Caco-2 (cell line): ENCODE measurements at places on chromosomes 4 and X. TPM values are rescaled to one million over a fixed set of nuclear protein-coding genes. Genes with fewer than 3 reads are reported as not detected.

- H3K27me3 ChIP-seq, result no peaks in the 10 kb centered on the region
- no peaks in the 10 kb centered on the region for H3K4me1 ChIP-seq
- peak within 1 kb of the TSS; percentile 72 for H3K27ac ChIP-seq
- DNase-seq, result peak; percentile 92
- no peaks in the 10 kb centered on the region for H3K36me3 ChIP-seq
Measured at GRCh38 chrX:107627838-107628661, at the start of gene PRPS1. Gene PRPS1, plus strand, starts transcription at chrX:107628510. Its CDS starts 119 bp downstream, at chrX:107628629.

Gene CT45A2
- not detected in 2 replicates for total RNA-seq

GRCh38 chr4:34158878-34159277 lies 2085.4 kb downstream of the ARAP2 start:
- no peaks in the 10 kb centered on the region for H3K4me1 ChIP-seq
- H3K27me3 ChIP-seq, result no peaks in the 10 kb centered on the region
- H3K36me3 ChIP-seq, result no peaks in the 10 kb centered on the region
- no peak overlapping the region for H3K27ac ChIP-seq

DNA sequence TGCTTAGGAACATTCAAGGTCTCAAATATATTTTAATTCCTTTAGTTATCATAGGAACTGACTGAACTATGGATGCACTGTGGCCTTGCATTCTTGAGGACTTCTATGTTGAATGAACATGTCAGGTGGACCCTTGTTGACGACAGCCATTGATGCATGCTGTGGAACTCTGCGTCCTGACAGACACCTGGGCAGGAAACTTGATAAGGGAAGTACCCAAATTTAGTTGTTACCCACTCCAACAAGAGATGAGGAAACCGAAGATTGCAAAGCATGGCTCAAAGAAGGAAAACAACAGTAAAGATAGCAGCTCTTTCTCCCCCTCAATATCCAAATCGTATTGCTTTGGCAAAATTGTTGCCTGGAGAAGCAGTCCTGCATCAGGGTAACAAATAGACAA lies 540.0 kb upstream of the NR3C2 start:
- no peaks in the 10 kb centered on the region for H3K27me3 ChIP-seq
- no peak overlapping the region for H3K27ac ChIP-seq
- H3K4me1 ChIP-seq, result no peaks in the 10 kb centered on the region
- no peak overlapping the region for H3K4me3 ChIP-seq

Gene TMEM31
- total RNA-seq, result not detected in 2 replicates

GRCh38 chr4:177532358-177532757 lies 90.1 kb upstream of the AGA start:
- no peak for DNase-seq
- H3K4me3 ChIP-seq, result no peak overlapping the region
- H3K27ac ChIP-seq, result no peak overlapping the region
- H3K36me3 ChIP-seq, result no peaks in the 10 kb centered on the region
- H3K4me1 ChIP-seq, result no peaks in the 10 kb centered on the region
- H3K27me3 ChIP-seq, result no peaks in the 10 kb centered on the region

GRCh38 chrX:14916017-14916674 lies 42.9 kb downstream of the MOSPD2 start:
- H3K27ac ChIP-seq, result no peak overlapping the region
- no peak overlapping the region for H3K4me3 ChIP-seq
- no peaks in the 10 kb centered on the region; the same call in 1 of the 2 replicates for H3K36me3 ChIP-seq
- no peak for DNase-seq
- H3K27me3 ChIP-seq, result no peaks in the 10 kb centered on the region
- no peaks in the 10 kb centered on the region for H3K4me1 ChIP-seq

Gene MND1
- total RNA-seq, result 19.8 and 21.8 TPM in 2 replicates

GRCh38 chrX:23936180-23936579 lies 28.4 kb downstream of the CXorf58 start:
- H3K4me1 ChIP-seq, result peaks cover 9% of the 10 kb centered on the region
- no peak overlapping the region for H3K4me3 ChIP-seq
- H3K36me3 ChIP-seq, result no peaks in the 10 kb centered on the region
- no peaks in the 10 kb centered on the region for H3K27me3 ChIP-seq
- no peak for DNase-seq
- H3K27ac ChIP-seq, result no peak overlapping the region

GRCh38 chr4:174284487-174284886 lies 776 bp downstream of the CEP44 start:
- DNase-seq, result no peak
- no peaks in the 10 kb centered on the region for H3K27me3 ChIP-seq
- peaks cover 7% of the 10 kb centered on the region; the same call in 1 of the 2 replicates for H3K4me1 ChIP-seq
- H3K27ac ChIP-seq, result peak overlapping the region; percentile 99
- peak overlapping the region; percentile 61 for H3K4me3 ChIP-seq

Gene PPEF2
- total RNA-seq, result not detected in 2 replicates

DNA sequence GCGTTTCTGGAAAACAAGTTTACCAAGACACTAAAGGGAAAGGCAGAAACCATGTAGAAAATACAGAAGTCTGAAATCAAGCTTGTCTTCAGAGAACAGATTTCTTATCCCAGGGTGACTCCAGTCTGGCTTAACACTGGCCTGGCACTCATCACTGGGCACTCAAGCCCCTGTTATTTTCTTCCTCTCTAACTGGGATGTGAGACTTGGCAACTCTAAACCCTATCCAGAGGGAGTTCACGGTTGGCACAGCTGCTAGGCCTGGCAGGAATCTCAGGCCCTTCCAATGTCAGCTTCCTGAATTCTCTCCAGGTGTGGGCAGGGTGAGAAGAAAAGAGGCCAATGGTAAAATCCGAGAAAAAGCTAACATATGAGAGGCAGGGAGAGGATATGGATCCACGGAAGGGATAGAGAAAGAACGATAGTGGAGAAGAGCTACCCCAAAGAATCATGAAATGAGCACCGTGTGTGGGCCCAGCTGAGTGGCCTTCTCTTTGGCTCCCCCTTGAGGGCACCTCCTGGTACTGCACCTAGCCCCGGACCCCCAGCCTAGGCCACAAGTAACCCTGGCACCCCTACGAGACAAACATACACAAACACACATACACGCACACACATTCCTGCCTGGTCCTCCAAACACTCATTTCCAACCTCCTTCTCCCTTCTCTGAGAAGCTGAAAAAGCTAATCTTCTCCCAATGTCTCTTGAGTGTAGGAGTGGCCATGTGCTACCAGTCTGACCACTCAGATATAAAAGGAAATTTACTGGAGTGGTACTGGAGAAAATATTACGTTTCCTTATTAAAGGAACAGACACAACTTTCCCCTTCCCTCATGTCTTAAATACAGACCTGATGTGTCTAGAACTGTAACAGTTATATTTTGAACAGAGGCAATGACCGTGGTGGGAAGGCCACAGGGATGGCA lies 16.6 kb upstream of the PTCHD1 start:
- H3K36me3 ChIP-seq, result no peaks in the 10 kb centered on the region
- DNase-seq, result no peak
- H3K4me3 ChIP-seq, result no peak overlapping the region
- H3K4me1 ChIP-seq, result no peaks in the 10 kb centered on the region

Gene GAGE12J
- not detected in 2 replicates for total RNA-seq

DNA sequence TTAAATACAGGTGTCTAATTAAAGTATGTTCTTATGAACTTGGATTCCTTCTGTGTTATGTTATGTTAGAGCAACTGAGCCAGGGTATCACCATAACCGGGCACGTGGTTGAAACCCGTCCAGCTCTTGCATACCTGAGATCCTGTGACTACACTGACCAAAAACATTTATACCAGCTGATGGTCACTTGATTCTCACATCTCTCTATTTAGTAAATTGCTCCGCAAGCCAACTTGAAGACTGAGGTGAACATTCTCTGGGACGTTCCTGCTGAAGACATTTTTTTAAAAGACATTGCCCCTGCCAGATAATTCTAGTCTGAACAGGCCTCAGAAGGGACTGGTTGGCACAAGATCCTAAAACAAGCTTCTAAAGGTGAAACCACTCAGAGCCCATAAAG lies 550.0 kb upstream of the DIPK2B start:
- no peaks in the 10 kb centered on the region for H3K36me3 ChIP-seq
- DNase-seq, result no peak
- no peak overlapping the region for H3K4me3 ChIP-seq
- H3K27ac ChIP-seq, result no peak overlapping the region
- H3K27me3 ChIP-seq, result no peaks in the 10 kb centered on the region

GRCh38 chr4:188619456-188620149 lies 480.4 kb downstream of the TRIML1 start:
- no peaks in the 10 kb centered on the region for H3K4me1 ChIP-seq
- H3K36me3 ChIP-seq, result no peaks in the 10 kb centered on the region
- DNase-seq, result no peak
- H3K27me3 ChIP-seq, result no peaks in the 10 kb centered on the region
- no peak overlapping the region for H3K27ac ChIP-seq
- no peak overlapping the region for H3K4me3 ChIP-seq

DNA sequence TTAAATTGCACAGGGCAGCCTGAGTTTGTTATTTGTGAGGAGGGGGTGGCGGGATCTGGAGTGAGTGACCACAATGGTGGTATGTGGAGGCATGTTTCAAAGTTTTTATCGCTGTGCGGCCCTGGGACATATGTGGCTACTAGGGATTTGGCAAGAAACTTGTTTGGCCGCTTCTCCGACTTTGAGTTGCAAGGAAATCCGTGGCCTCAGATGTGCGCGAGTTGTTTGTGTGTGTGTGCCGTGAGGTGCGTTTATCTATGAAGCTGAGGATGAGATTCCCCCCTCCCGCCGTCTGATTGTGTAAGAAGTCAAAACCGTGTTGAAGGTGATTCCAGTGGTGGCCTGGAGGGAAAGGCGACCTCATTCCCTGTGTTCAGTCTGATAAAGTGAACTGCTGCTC lies 1.4 kb downstream of the JADE3 start:
- H3K4me1 ChIP-seq, result peaks cover 3% of the 10 kb centered on the region; the same call in 1 of the 2 replicates
- no peaks in the 10 kb centered on the region for H3K36me3 ChIP-seq
- peak overlapping the region; percentile 85 for H3K27ac ChIP-seq
- H3K27me3 ChIP-seq, result no peaks in the 10 kb centered on the region
- peak; percentile 47 for DNase-seq

Gene TMPRSS11D
- not detected in 2 replicates for total RNA-seq
